Stimulated activated CD8-positive, alpha-beta memory T cell treated with anti-CD3 and anti-CD28 coated beads, Interleukin-15, amount 100 ng/mL, for 4 hours (primary cell): ENCODE measurements at places on chromosomes 16 and 17.

DNA sequence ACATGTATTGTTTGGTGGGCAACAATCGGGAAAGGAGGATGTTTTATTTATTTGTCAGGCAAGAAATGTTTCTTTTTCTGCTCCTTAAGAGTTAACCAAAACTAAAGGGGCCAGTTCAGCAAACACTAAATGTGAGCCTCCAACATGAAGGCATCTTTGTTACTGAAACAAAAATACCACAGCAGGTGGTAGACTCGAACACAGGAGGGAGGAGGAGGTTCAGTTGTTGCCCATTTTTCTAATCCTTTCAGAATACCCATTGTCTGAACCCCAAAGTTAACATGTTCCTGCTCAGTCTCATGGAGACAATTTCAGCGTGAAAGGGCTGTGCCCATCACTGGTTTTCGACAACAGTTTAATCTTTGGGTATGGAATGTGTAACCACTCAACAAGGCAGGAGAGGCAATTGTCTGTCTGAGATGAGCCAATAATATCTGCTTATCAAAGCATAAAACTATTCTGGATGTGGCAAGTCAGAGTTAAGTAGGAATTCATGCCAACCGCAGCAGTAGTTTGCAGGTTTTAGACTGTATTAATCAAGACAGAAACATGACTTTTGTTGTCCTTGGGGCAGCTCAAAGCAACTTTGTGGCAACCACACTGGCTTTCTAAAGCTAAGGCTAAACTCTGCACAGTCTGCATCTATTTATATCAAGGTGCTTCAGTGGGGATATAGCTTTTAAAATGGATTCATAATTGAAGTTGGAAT, 211.7 kb downstream of the FTO start:
- no peak for DNase-seq

GRCh38 chr16:86355531-86355930, 154.8 kb upstream of the FOXF1 start:
- no peak for DNase-seq

DNA sequence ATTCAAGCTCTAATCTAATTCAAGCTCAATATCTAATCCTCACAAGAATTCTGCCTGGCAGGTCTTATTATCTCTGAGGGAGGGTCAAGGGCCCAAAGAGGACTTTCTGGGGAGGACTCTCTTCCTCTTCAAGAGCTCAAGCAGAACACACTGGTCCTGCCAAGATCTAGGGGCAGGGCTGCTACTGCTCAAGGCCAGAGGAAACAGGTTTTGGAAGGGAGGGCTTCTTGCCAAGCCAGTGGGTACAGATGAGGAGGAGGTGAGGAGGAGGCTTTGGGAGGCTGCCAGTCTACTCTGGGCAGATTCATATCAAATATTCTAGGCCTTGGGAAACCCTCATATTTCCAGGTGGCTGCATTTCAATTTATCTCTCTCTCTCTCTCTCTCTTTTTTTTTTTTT, 51.8 kb upstream of the IL34 start:
- DNase-seq, result no peak

DNA sequence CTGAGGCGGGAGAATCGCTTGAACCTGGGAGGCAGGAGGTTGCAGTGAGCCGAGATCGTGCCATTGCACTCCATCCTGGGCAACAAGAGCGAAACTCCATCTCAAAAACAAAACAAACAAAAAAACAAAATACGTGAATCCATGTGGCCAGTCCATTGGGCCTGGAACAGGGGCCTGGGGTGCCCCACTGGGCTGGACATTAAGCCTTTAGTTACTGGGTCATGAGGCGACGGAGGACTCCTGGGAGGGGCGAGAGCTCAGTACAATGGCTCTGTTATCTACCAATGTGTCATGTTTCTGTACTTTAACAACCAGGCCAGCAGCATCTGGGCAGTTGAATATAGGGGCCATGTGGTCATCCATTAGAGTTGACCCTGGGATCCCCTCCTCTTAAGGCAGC, 18.9 kb upstream of the CLEC18A start:
- DNase-seq, result no peak

DNA sequence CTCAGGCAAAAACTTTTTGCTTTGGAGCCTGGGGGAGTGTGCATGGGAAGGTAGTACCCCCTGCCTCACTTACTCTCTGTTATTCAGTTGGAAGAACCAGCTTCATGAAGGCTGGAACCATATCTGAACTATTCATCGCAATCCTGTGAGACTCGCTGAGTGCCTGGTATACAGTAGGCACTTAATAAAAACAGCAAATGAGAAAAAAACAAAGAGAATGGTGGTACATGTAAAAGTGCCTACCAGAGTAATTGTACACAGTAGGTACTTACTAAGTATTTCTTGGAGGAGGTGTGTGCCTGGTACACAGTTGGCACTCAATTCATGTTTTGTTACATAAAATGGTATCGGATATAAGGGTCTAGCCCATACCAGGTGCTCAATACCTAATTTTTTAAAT, 75.2 kb downstream of the MYH11 start:
- no peak for DNase-seq

GRCh38 chr16:70475054-70475871, 20.9 kb downstream of the FCSK start:
- DNase-seq, result no peak

DNA sequence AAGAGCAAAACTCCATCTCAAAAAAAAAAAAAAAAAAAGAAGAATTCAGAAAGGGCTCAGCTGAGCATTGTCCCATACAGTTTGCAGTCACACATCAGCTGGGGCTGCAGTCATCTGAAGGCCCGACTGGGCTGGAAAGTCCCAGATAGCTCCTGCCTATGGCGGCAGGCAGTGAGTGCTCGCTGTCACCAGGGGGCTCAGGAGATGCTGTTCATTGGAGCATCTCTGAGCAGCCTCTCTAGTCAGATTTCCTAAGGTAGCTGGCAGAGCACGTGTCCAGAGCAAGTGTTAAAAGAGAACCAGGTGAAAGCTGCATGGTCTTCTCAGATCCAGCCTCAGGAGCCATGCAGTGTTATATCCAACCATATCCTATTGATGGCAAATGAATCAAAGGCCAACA, 75.8 kb downstream of the WSCD1 start:
- no peak for DNase-seq

DNA sequence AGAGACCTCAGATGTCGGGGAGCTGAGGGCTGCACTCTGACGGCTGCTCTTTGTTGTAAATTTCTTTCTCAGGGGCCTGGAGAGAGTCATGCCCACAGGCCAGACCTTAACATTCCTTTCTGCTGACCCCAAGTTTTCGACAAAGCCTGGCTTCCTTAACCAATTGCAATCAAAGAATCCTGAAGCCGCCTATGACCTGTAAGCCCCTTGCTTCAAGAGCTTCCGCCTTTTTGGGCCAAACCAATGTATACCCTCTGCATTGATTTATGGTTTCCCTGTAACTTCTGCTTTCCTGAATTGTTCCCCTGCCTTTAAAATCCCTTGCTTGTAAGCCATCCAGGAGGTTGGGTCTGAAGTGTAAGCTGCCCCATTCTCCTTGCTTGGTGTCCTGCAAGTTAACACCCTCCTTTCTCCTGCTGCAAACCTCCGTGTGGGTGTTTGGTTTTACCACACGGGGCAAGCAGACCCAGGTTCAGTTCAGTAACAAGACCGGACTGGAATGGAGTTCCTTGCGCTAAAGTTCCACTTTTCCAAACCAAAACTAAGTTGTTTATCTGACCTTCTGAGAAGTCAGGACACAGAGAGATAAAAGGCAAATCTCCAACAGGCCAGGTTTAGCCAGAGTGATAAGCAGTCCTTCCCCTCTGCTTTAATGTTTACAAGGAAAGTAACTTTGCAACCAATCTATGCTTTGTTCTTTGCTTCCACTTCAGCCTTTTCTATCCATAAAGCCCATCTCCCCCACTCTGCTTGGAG, 141.6 kb downstream of the KCNJ12 start:
- DNase-seq, result no peak

DNA sequence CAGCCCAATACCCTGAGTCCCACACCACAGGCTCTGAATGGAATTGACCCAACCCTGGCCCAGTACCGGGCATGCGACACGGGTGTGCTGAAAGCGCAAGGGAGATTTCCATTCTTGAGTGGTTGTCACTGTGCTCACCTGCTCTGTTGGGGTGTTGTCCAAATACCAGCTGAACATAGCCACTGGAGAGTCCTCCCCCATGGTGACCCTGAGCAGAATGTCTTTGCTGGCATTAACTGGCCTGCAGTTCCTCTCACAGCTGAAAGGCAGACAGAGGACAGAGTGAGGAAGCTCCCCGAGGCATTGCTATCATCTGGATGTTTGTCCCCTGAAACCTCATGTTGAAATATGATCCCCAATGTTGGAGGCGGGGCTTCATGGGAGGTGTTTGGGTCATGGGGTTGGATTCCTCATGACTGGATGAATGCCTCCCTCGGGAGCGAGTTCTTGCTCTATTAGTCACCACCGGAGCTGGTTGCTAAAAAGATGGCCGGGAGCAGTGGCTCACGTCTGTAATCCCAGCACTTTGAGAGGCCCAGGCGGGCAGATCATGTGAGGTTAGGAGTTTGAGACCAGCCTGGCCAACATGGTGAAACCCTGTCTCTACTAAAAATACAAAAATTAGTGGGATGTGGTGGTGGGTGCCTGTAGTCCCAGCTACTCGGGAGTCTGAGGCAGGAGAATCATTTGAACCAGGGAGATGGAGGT, 57.3 kb upstream of the BCO1 start:
- no peak for DNase-seq

DNA sequence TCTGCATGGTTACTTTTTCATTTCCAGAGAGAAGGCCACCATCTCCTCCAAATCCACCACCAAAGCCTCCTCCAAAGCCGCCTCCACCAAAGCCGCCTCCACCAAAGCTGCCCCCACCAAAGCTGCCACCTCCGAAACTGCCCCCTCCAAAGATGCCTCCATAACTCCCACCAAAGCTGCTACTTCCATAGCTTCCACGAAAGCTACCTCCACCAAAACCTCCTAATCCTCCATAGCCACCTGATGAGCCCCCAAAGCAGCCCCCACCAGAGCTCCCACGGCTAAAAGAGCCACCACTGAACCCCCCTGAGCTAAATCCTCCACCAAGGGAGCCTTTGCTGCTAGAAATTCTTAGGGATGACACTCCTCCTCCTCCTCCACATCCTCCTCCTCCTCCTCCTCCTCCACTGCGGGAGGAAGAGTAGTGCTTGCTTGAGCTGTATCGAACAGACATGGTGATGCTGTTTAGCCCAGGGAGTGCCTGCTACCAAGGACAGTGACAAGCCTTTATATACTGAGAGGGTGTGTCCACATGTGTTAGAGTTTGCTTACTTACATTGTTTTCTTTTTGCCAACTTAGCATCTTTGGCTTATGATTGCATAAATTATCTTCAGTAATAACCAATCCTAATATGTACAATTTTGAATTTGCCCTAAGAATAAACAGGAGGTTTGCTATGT, at the start of gene KRT10:
TSS of gene KRT10 (minus strand) at position 483 of the 681 bp plus-strand sequence. CDS start at position 454, 29 bp downstream.
- DNase-seq, result no peak

DNA sequence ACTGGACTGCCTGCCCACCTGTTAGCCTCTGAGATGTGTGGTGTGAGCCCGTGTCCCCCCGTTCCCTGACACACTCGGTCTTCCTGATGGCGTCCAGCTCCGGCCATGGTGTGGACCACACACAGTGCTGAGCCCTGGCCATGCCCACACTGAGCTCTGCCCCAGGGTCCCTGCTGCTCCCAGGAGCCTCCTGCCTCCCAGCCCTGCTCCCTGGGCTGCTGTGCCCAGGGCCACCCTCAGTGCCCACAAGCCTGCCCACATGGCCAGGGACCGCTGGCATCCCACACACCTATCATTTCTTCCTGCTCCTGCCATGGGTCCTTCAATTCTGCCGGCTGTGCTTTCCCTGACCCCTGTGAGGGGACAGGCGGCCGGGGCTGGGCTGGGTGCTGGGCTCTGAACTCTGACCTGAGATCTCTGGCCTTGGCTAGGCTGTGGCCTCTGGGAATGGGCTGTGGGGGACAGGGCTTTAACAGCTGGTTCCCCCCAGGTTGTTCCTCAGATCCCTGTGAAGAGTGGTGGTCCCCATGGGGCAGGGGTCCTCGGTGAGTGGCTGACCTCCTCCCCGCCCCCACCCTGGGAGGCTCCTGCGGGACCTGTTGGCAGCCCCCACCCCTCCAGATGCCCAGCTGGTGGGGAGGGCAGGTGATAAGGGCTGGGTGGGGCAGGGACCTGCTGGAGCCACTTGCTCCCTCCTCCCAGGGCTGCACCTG, 4.0 kb downstream of the CEMP1 start:
- DNase-seq, result no peak

DNA sequence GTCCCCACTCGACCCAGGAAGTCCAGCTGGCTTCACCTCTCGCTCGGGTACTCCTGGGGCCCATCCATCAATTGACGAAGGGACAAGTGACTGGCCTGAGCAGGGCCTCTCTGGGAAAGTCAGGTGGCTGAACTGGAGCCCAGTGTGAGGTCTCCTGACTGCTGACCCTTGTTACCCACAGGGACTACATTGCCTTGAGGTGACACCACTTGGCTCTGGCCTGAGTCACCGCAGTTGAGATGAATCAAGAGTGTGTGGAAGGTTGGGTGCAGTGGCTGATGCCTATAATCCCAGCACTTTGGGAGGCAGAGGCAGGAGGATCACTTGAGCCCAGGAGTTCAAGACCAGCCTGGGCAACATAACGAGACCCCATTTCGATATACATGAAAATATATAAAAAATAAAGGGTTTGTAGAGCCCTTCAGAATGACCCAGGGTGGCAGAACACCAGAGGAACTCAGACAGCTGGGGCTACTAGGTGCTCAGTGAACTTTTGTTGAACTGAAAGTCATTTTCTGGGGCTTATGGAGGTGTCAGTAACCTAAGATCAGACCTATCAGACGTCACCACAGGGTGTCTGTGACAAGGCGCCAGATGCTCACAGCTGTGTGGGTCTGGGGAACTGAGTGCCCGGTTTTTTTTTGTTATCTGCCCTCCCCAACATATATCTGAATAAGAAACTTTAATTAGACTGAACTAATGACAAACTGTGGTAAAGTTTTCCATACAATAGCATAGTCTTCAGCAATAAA, 14.8 kb upstream of the ZFP90 start:
- no peak for DNase-seq

GRCh38 chr16:2460391-2460713, 443 bp downstream of the TEDC2 start:
- no peak for DNase-seq

DNA sequence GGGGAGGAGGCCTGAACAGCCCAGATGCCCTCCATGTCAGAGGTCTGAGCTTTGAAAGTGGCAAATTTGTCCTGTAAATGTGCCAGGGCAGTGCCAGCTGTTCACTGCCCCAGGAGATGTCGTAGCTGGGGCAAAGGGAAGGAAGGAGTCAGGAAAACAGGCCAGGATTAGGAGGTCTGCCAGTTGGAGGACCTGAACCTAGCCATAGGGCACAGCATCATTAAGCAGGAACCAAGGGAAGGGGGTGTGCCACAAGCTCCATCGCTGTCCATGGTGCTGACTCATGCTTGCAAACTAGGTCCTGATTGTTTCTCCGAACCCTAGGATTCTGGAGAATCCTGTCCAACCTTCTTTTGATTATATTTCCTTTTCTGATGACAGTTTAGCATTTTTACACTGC, 124.2 kb downstream of the TMEM132E start:
- no peak for DNase-seq

GRCh38 chr16:62764572-62764971, 728.3 kb upstream of the CDH8 start:
- no peak for DNase-seq

DNA sequence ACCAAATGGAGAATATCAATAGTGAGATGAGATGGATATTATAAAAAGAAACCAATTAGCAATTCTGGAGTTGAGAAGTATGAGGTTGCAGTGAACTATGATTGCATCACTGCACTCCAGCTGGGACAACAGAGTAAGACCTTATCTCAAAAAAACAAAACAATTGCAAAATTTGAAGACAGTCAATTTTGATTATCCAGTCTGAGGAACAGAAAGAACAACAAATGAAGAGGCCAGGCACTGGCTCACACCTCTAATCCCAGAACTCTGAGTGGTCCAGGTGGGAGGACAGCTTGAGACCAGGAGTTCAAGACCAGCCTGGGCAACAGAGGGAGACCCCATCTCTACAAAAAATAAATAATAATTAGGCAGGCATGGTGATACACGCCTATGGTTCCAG, 35.0 kb downstream of the USP32 start:
- no peak for DNase-seq
